Lower leg skin (tissue), 4 donors: ENCODE measurements at places on chromosomes 4 and X. TPM values are rescaled to one million over a fixed set of nuclear protein-coding genes. Genes with fewer than 3 reads are reported as not detected.

- no peak for DNase-seq
Observed at GRCh38 chrX:65821721-65822496, 154.5 kb downstream of the MSN start.

NPY1R gene
- total RNA-seq: 26.6 TPM

CENPVL1 gene
- total RNA-seq: not detected

TRIM60 gene
- not detected for total RNA-seq

DNA sequence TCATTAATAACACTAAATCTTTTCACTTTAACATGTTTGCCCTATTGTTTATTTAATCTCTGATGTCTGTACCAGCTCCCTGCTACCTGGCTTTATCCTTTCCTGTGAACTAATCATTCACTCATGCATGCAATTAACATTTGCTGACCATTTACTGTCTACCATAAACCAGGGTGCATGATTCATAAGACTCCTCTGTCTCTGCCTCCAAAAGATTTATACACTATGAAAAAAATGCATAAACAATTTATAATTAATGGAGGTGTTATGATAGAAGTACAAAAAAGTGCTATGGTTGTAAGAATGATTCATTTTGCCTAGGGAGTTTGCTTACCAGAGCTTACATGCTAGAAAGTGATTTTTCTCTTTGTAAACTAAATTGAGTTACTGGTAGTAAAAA is 24.5 kb upstream of the CPEB2 start:
- DNase-seq: no peak

- DNase-seq: no peak
Observed at GRCh38 chrX:65862638-65863037, 177.2 kb downstream of the VSIG4 start.

PNMA6A gene
- 0.08 TPM for total RNA-seq
